ENCODE measurements at places on chromosomes 1 and 21.

DNA sequence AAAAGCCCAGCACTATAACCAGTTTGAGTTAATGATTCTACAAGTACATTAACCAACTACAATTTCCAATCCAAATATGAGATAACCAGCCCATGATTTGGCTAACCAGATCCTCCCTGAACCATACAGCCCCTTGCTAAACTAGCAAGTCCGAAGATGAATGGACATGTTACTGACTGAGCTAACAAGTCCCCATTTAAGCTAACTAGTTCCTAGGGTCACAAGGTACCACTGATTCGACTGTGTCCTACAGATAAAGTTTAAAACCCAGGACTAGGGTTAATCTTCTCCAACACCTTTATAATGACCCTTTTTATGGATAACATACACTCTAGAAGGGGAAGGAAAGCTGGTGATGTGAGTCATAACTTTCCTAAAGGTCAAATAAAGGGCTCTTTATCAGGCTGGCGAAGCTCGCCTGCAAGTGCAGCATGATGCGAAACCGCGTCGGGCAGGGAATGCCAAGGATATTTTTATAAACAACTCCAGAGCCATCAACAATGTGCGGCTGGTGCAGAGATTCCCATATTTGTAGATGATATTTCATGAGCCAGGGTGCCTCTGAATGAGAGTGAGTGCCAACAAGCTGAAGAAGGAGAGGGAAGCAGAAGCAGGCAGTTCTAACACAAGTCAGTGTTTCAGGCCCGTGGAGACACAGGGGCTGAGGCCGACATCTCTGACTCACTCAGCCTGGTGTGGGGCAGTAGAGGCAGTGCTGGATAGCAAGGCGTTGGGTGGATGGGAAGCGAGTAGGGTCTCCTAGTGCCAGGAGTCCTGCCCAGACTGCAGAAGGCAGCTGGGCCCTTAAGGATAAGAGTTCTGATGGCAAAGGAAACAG, 75.6 kb upstream of the ROR1 start:
- DNase-seq, result no peak

- DNase-seq, result no peak
These were observed 6.3 kb upstream of the CHI3L2 start for GRCh38 chr1:111221276-111221632.

DNA sequence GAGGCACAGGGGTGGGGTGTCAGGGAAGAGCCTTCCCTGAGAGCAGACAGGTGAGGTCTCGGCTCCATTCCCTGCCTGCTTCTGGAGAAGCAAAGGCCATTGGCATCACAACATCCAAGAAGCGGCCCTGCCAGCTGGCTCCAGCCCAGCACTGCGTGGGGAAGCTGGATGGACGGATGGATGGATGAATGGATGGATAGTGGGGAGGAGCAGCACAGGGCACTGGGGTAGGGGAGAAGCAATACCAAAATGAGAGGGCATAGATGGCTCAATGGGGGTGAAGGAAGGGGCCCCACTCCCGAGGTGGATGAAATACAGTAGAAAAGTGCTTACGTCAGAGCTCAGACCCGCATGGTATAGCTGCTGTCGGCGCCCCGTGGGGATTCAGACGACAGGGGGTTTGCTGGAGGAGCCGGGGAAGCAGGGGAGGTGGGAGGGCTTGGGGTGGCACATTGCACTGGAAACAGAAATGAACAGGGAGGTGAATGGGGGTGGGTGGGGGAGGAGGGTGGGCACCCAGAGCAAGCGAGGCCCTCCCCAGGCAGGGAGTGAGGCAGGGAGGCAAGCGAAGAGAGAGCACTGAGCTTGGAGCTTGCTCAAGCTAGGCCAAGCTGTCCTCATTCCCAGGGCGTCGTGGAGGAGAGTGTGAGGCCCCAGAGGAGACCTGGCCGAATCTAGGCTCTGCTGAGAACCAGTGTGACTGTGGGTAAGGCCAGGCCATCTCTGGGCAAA, 9.5 kb upstream of the GOLT1A start:
- DNase-seq, result no peak

GRCh38 chr1:8004803-8005573, 21.1 kb downstream of the ERRFI1 start:
- no peak for DNase-seq

GRCh38 chr1:160567341-160567740, 12.0 kb downstream of the CD84 start:
- no peak for DNase-seq

- no peak for DNase-seq
These were observed 35.0 kb downstream of the TMCC2 start for GRCh38 chr1:205262731-205263171.

Measured in NCI-H187 (cell line).